Left lung (tissue), 14 donors: ENCODE measurements at places on chromosomes 1 and 21. TPM values are rescaled to one million over a fixed set of nuclear protein-coding genes. Genes with fewer than 3 reads are reported as not detected.

DNA sequence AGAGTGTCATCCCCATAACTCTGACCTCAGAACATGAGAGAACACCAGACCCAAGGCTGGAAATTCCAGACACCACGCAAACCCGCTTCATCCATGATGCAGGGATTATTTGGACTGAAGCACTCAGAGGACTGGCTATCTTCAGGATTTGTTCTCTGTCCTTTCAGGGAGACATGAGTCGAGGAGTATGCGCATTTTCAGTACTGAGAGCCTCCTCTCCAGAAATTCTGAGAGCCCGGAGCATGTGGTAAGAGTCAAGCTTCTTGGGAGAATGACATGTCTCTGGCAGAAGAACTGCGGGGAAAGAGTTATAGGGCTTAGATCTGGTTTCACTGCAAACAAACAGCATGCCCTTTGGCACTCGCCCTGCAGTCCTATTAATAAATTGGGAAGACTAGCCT is 6.9 kb downstream of the LAX1 start:
- no peak overlapping the region for H3K27ac ChIP-seq
- H3K27me3 ChIP-seq = no peaks in the 10 kb centered on the region
- no peaks in the 10 kb centered on the region for H3K36me3 ChIP-seq
- no peak overlapping the region for H3K4me3 ChIP-seq

- no peaks in the 10 kb centered on the region for H3K27me3 ChIP-seq
- no peak overlapping the region for H3K27ac ChIP-seq
- peaks cover 7% of the 10 kb centered on the region for H3K4me1 ChIP-seq
- no peak overlapping the region for H3K4me3 ChIP-seq
- no peak for DNase-seq
Observed at GRCh38 chr1:41281334-41281733, 39.2 kb upstream of the SCMH1 start.

A3GALT2 gene
- polyA plus RNA-seq = not detected

MASP2 gene
- 11.8 TPM for polyA plus RNA-seq

DNA sequence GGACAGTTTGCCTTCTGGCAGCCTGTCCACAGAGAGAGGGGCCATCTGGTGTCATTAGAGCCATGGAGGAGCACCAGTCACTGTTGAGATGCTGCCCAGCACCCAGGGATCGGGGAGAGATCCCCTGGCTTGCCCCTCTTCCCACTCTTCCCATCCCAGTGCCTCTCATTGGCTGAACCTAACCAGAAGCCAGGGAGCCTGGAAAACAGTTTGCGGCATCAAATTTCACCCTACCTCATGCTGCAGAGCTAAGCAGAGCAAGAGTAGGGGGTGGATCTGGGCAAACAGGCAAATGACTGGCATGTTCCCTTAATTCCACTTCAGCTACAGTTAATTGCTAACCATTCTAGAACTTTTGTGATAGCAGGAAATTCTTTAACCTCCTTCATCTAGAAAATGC is 19.1 kb downstream of the TRAF5 start:
- no peaks in the 10 kb centered on the region for H3K36me3 ChIP-seq
- no peaks in the 10 kb centered on the region for H3K27me3 ChIP-seq
- H3K4me1 ChIP-seq = no peaks in the 10 kb centered on the region
- no peak for DNase-seq
- H3K27ac ChIP-seq = no peak overlapping the region

DNA sequence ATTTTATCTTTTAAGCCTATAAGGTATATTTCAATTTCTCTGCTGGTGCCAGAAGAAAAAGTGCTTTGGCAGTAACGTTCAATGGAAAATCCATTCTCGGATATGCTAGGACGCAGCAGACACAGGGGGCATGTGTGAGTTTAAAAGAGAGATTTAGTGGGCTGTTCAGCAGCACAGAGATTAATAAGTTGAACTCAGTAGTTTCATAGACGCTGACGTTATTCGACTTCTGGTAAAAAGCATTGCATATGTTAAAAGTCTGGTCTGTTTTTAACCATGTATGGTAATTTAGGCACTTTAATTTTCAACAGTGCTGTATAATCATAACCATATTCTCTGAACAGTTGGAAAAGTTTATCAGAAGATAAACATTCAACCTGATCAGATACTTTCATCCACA is 99.6 kb downstream of the ATP6V1G3 start:
- DNase-seq = no peak
- H3K4me1 ChIP-seq = no peaks in the 10 kb centered on the region
- no peaks in the 10 kb centered on the region for H3K36me3 ChIP-seq
- H3K27me3 ChIP-seq = no peaks in the 10 kb centered on the region
- H3K27ac ChIP-seq = no peak overlapping the region

FAF1 gene
- polyA plus RNA-seq = 55.4 TPM

KISS1 gene
- 0.38 TPM for polyA plus RNA-seq
